ENCODE measurements at places on chromosomes 7 and 10. TPM values are rescaled to one million over a fixed set of nuclear protein-coding genes. Genes with fewer than 3 reads are reported as not detected.

Gene BTBD16
- total RNA-seq = not detected

Gene TMEM273
- total RNA-seq = 7.9 TPM

Gene FGFR2
- total RNA-seq = 3.1 TPM

Gene NPY4R2
- total RNA-seq = not detected

Gene PDE6C
- total RNA-seq = not detected

Gene MSMB
- not detected for total RNA-seq

Gene SERPINE1
- 0.39 TPM for total RNA-seq

Gene RET
- 0.37 TPM for total RNA-seq

Gene BEND7
- total RNA-seq = 0.35 TPM

Gene ABCF2
- total RNA-seq = 16.3 TPM

Gene TCAF2
- total RNA-seq = 41.3 TPM

Gene GIMAP1
- total RNA-seq = 17.1 TPM

Gene ARHGAP21
- total RNA-seq = 53.0 TPM

Gene CFAP69
- not detected for total RNA-seq

Gene IRF5
- total RNA-seq = 13.5 TPM

Gene CDNF
- 1.7 TPM for total RNA-seq

Gene ATOH7
- total RNA-seq = not detected

Gene PTPN20
- total RNA-seq = not detected

Gene TAS2R40
- total RNA-seq = not detected

Gene ACTL6B
- not detected for total RNA-seq

Gene MMRN2
- 0.17 TPM for total RNA-seq

Gene UPK3B
- total RNA-seq = 8.4 TPM

Gene ANXA7
- total RNA-seq = 108 TPM

Gene GRM3
- total RNA-seq = not detected

Gene SYCE1
- 1.7 TPM for total RNA-seq

Gene LHFPL3
- not detected for total RNA-seq

Gene PRSS37
- not detected for total RNA-seq

Gene GRID1
- total RNA-seq = not detected

Gene CXCL12
- not detected for total RNA-seq

Gene KCND2
- total RNA-seq = not detected

Gene VWC2
- not detected for total RNA-seq

Gene ZNF655
- 148 TPM for total RNA-seq

Gene AGAP6
- total RNA-seq = 18.9 TPM

Gene BAIAP2L1
- 0.86 TPM for total RNA-seq

Gene WEE2
- total RNA-seq = not detected

Gene COL17A1
- not detected for total RNA-seq

Gene DGKB
- total RNA-seq = not detected

Gene DNAH11
- total RNA-seq = not detected

Gene MMD2
- not detected for total RNA-seq

Gene MPP7
- 14.3 TPM for total RNA-seq

Gene SFRP4
- not detected for total RNA-seq

Gene CLRN3
- total RNA-seq = not detected

Gene LEP
- total RNA-seq = not detected

Gene COL13A1
- not detected for total RNA-seq

Gene PRF1
- 32.4 TPM for total RNA-seq

Gene WIPF3
- not detected for total RNA-seq

Gene GBF1
- total RNA-seq = 45.6 TPM

Data from CD4-positive, CD25-positive, alpha-beta regulatory T cell (primary cell).